NCI-H1417 (cell line): ENCODE measurements at places on chromosomes 2 and 18.

- DNase-seq, result no peak
Measured at GRCh38 chr2:181679544-181679979, 755 bp downstream of the NEUROD1 start.

DNA sequence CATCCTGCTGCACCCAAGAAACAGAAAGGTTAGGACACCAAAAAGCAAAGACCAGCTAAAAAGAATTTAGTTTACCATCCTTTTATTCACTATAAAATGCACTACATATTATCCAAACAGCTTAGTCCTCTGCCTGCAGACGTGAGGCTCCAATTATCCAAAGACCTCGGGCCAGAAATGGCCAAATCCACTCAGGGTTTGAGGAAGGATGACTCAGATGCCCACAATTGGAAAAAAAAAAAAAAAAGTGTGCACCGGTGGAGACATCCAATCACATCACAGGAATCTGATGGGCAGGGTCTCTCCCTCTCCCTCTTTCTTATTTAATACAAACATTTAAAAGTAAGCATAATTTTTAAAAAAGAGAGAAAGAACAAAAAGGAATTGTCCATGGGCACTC lies 65.7 kb downstream of the TRABD2A start:
- DNase-seq, result no peak

DNA sequence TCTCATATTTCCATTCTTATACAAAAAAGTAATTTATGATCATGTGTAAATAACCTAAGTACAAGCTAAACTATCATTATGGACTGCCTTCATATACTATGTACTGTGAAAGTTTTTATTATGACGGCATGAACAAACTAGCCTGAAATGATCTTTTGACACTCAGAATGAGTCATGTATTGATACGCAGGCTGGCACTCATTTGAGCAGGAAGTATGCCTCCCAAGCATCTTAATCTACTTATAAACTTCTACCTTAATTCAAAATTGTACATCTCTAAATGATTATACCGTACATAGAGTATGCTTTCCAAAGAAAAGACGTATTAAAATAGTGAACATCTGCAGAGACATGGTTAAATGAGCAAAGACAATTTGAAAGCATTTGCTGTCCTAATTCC lies 207.1 kb upstream of the SPOPL start:
- DNase-seq, result no peak

DNA sequence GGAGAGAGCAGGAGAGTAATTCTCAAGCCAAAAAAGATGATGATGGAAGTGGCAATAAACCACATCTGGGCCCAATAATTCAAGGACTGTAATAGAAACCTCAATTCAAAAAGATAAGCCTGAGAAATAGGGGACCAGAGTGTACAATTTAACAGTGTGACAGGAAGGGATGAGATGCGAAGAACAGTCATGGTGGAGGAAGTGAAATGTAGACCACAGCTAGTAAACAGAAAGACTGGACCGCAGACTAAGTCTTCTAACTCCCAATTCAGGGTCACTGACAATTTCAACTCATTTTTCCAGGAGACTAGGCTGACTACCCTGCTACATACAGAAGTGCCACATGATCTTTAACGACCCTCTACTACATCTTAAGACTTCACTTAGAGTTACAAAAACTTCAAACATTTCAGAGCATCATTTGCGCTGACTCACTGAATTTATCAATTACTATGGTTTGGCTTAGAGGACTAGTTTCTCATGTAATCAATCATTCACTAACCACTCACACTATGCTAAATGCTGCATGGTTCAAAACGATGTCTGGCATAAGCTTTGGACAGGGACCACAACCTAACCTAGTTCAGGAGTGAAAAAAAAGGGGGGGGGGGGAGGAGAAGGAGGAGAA lies 9.0 kb downstream of the CUL3 start:
- DNase-seq, result no peak

DNA sequence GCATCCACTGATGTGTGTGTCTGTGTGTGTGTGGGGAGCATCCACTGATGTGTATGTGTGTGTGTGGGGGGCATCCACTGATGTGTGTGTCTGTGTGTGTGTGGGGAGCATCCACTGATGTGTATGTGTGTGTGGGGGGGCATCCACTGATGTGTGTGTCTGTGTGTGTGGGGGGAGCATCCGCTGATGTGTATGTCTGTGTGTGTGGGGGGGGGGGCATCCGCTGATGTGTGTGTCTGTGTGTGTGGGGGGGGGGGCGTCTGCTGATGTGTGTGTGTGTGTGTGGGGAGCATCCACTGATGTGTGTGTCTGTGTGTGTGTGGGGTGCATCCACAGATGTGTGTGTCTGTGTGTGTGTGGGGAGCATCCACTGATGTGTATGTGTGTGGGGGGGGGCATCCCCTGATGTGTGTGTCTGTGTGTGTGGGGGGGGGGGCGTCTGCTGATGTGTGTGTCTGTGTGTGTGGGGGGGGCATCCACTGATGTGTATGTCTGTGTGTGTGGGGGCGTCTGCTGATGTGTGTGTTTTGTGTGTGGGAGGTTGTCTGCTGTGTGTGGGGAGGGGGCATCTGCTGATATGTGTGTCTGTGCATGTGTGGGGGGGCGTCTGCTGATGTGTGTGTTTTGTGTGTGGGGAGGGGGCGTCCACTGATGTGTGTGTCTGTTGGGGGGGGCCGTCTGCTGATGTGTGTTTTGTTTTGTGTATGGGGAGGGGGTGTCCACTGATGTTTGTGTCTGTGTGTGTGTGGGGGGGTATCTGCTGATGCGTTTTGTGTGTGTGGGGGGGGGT lies 125.9 kb downstream of the NFATC1 start:
- DNase-seq, result no peak

GRCh38 chr18:49023271-49023937 lies 72.6 kb upstream of the SMAD7 start:
- no peak for DNase-seq

DNA sequence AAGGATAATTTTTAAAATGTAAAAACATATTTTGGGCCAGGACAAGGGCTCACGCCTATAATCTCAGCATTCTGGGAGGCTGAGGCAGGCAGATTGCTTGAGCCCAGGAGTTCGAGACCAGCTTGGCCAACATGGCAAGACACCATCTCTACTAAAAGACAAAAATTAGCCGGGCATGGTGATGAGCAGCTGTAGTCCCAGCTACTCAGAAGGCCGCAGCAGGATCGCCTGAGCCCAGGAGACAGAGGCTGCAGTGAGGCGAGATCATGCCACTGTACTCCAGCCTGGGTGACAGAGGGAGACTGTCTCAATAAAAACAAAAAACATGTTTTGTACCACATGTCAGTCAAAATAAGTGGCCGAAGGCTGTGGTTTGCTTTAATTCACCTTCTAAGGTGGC lies 122.5 kb downstream of the HDAC4 start:
- DNase-seq, result no peak

DNA sequence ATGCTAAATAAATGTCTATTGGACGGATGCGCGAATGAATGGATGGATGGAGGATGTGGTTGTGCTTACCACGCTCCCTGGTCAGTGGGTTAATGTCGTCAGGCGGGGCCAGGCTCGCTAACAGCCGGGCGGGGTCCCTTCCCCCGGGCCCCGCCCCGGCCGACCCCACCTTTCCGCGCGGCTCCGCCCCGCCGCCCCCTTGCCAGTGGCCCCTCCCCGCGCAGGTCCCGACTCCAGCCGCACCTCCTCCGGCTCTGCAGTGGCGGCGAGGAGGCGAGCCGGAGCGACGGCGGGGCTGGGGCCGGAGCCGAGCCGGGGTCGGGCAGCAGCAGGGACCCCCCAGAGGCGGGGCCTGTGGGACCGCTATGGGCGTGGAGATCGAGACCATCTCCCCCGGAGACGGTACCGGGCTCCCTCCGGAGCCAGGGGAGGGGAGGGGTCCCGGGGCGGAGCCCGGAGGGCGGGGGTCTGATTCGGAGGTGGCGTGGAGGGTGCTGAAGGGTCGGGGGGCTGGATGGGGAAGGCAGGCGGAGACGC lies at the start of gene FKBP1B:
TSS of gene FKBP1B (plus strand) at position 257 of the 537 bp plus-strand sequence. CDS start at position 366, 109 bp downstream.
- peak; percentile 80 for DNase-seq

- DNase-seq, result no peak
Measured at GRCh38 chr2:67479261-67479660, 82.1 kb downstream of the ETAA1 start.

DNA sequence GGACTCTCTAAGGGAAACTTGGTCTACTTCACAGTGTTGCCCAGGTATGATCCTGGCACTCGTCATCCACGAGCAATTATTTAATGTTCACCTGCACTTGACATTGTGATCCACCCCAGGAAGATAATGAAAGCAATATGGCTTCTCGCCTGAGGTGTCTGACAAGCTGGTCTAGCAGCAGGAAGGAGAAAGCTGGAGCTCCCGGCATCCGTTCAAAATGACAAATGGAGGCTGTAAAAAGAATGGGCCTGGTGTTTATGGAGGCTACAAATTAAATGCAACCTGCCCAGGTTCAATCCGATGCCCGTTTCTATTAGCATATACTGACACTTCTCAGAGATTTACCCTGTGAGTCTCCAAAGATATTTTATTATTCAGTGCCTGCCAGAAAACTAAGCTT lies 317.6 kb downstream of the CTNNA2 start:
- peak; percentile 16 for DNase-seq

DNA sequence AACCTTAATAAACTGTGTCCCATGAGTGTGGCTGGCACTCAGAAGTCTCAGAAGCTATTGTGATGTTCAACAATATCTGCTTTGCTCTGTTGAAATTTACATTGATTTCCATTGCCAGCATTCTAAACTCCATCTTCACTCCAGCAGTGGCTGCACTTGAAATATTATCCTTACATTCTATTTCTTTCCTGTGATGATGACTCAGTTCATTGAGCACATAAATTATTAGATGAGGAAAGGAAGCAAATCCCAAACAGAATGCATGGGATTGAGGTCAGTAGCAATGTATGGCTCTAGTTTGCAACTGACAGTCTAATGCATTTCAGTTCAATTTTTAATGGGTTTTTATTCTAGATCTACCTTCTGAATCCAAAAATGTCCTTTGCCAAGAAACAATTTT lies 92.4 kb upstream of the TTN start:
- no peak for DNase-seq

GRCh38 chr2:145484448-145485097 lies 964.7 kb upstream of the ZEB2 start:
- no peak for DNase-seq

DNA sequence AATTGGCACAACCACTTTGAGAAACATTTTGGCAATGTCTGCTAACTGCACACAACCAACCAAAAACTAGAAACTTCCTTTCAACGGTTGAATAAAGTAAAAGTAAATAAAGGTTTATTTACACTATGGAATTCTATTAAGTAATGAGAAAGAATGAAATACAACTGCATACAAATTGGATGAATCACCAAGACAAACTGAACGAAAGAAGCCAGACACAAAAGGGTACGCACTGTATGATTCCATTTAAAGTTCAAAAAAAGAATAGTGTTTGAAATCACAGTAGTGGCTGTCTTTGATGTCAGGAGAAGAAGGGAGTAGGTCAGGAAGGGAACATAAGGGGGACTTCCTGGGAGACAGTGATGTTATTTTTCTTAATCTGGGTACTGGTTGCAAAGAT lies 46.5 kb upstream of the SULT1C3 start:
- DNase-seq, result no peak

DNA sequence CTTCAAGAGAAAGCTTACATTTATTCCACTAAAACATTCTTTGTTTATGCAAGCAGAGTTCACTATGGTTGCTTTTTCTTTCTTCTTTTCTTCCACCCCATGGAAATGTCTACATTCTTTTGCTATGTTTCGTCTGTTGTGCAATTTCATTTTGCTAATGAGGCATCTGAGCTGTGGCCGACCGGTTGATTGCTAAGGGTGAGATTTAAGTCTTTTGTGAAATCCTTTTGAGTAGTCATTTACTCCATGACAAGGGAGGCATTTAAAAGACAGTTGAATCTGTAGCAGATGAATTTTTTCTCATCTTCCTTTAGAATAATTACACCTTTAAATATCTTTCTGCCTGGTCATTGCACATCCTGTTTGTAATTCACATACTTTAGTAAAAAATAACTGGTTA lies 324.1 kb upstream of the THUMPD2 start:
- no peak for DNase-seq

DNA sequence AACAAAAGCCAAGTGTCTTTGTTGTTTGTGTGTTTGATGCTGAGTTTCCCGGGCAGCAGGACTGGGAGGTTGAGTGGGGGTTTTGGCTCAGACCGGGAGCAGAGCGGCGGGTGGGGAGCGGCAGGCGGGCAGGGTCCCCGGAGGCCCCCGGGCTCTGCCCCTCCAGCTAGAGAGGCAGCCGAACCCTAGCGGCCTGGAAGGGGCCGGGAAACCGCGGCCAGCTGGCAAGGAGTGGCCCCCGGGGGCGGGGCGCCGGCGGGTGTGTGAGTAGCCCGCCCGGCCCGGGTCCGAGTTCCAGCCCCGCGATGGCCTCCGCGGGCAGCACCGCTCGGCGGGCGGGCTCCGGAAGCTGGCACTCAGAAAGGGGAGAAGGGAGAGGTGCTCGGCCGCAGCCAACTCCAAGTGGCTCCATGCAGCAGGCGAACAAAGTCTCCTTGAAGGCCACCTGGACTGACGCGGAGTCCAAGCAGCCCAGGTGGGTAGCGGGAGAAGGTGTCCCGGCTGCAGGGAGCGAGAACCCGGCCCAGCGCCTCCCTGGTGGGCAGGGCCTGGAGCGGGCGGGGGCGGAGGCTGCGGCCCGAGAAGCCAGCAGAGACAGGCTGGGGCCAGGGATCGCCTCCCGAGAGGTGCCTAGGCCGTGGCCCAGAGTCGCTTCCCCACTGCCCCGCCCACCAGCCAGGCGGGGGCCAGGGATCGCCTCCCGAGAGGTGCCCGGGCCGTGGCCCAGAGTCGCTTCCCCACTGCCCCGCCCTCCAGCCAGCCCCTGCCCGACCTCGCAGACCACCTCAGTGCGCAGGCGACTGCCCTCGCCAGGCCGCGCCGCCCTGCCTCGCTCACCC lies at the start of gene ANKRD53:
TSS of gene ANKRD53 (plus strand) at position 290 of the 839 bp plus-strand sequence. CDS start at position 306, 16 bp downstream.
- DNase-seq, result peak; percentile 82

- no peak for DNase-seq
Measured at GRCh38 chr2:241913703-241914102, 44.2 kb downstream of the RTP5 start.

DNA sequence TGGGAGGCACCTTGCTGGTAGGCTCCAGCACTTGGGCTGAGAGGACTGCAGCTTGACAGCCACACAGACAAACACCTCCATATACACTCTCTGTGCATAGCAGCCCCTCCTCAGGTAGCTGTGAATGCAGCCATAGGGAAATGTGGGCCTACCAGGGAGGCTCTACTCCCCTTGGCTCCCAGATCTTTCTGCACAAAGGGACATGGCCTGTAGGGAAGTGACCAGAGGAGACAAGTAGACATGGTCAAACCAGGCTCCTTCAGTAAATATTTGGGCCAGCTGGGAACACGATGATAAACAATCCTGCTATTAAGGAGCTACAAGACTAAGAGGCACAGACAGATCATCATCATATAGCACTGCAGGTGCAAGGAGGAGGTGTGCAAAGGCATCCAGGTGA lies 35.9 kb upstream of the PDCL3 start:
- no peak for DNase-seq

DNA sequence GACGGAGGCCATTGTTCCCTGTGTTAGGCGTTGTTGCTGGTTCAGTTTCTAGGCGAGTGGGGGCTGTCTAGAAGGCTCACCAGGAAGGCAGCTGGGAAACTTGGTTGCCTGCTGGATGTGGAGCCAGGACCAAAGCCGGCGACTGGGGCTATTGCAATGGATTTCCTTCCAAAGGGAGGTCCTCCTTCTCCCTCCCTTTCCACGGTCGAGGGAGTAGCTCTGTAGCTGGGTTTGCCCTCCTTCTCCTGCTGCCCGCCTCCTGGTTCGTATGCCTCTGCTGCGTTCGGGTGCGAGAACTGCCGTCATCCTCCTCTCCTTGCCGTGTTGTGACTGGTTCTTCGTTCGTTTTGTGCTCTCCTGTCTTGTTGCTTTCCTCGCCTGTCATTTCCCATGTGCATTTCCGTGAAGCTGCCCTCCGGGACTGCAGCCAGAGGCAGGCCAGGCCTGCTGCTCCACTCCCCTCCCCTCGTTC lies 203.4 kb downstream of the NEDD4L start:
- DNase-seq, result no peak
